ENCODE measurements at places on chromosomes 12 and 14.

GRCh38 chr12:76085520-76085868, 1.0 kb upstream of the NAP1L1 start:
- no peak for DNase-seq

GRCh38 chr14:23670481-23670880, 34.3 kb downstream of the DHRS2 start:
- DNase-seq = no peak

- no peak for DNase-seq
These were observed 186.6 kb upstream of the EEA1 start for GRCh38 chr12:93115646-93116045.

- DNase-seq = no peak
These were observed 616 bp upstream of the CCDC77 start for GRCh38 chr12:400828-401227.

DNA sequence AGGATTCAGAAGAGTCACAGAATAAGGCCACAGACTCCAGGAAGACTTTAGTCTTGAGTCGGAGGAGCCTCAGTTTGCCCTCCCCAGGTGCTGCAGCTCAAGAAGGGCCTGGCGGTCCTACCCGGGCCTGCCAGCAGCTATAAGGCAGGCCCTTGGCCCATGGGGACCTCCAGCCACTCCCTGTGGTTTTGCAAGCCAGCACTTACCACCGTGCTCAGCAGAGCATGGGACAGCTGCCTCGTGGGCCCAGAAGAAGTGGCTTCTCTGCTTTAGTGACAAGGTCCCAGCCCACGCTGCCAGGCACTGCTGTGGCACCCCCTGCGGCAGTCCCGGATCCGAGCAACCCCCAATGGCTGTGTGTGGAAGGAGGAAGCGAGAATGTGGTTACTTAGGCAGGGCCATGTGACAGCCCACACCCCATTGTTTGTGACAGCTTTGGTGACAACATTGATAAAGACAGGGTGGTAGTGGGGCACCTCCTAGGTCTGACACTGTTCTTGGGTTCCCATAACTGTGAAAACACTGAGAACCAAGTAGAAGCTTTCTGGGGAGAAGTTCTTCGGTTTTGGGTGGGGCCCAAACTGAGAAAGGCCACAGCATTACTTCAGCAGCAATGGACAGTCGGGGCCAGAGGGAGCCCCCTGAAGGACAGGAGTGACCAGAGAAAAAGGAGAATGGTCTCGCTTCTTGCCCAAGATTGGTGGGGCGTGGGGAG, at the start of gene SELPLG:
SELPLG (minus strand) TSS at position 361 of the 715 bp plus-strand sequence. CDS start 9,587 bp downstream, outside the sequence.
- peak; percentile 19 for DNase-seq

DNA sequence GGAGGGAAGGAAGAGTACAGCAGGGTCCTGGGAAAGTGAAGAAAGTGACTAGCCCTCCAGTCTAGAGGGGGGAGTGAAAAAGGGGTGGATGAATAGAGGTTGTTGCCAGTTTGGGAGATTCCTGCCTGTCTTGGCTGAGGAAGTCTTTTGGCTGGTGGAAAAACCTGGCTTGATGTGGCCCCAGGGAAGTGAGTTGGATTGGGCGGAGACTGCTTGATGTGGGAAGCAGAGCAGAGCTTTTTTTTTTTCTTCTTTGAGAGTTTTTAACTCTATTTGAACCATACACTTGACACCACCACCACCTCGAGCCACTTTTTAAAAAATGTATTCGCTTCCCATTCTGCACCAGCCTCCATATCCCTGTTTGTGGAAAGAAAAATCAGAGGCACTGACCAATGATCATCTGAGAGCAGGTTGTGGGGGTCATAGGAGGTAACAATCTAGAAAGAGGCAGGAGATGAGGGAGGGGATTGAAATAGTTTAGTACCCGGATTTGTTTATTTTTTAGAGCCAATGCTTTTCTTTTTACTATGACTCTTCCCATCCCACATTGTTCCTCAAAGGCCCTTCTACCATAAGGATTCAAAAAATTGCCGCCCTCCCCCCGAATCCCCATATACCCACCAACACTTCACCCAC, 690 bp upstream of the DTX3 start:
- peak; percentile 21 for DNase-seq

- no peak for DNase-seq
These were observed 126.6 kb upstream of the BCL2L14 start for GRCh38 chr12:11943919-11944700.

DNA sequence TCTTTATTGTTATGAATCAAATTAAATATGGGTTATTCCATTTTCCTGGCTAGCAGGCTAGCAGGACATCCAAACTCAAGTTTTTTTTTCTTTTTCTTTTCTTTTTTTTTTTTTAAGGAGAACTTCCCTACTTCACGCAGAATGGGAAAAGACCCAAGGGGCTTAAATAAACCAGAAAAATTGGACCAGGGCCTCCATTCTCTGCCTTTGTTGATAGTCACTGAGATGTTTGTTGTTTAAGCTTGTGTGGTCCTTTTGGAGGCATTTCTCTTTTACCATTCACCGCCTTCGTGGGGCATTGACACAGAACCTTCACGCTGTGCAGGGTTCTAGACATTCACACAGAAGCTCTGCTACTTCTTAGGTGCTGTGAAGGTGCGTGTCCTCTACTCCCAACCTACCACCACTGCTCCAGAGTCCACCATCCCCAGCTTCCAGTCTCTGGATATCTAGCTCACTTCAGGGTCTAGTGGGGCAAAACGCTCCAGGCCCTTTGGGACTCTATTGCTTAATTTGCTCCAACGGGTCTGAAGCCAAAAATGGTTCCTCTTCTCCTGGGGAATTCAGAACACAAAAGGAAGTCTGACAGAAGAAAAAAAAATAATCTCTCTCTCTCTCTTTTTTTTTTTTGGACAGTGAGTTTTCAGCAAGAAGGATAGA, 301.3 kb downstream of the AEBP2 start:
- no peak for DNase-seq

GRCh38 chr14:100536121-100536510, 51.1 kb downstream of the BEGAIN start:
- DNase-seq = no peak

GRCh38 chr14:21037156-21037555, 2.5 kb upstream of the RNASE13 start:
- DNase-seq = no peak

GRCh38 chr14:83779266-83779665, 1750.7 kb upstream of the FLRT2 start:
- no peak for DNase-seq

- no peak for DNase-seq
These were observed 114.4 kb downstream of the PRKCH start for GRCh38 chr14:61435563-61436337.

DNA sequence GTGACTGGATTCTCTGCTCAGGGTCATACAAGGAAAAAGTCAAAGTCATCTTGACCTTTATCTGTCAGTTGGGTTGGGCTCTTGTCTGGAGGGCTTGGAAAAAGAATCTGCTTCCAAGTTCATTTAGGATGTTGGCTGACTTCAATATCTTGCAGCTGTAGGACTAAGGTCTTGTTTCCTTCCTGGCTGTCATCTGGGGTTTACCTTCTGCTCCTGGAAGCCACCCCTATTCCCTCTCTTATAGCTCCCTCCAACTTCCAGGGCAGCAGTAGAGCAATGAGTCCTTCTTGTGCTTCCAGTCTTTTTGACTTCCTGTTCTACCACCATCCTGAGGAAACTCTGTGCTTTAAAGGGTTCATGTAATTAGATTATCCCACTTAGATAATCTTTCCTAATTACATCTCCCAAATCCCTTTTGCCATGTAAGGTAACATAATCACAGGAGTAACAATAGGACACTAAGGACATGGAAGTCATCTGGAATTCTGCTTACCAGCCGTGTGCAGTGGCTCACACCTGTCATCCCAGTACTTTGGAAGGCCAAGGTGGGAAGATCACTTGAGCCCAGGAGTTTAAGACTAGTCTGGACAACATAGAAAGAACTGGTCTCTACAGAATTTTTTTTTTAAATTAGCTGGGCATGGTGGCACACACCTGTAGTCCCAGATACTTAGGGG, 170.7 kb upstream of the KITLG start:
- DNase-seq = no peak

DNA sequence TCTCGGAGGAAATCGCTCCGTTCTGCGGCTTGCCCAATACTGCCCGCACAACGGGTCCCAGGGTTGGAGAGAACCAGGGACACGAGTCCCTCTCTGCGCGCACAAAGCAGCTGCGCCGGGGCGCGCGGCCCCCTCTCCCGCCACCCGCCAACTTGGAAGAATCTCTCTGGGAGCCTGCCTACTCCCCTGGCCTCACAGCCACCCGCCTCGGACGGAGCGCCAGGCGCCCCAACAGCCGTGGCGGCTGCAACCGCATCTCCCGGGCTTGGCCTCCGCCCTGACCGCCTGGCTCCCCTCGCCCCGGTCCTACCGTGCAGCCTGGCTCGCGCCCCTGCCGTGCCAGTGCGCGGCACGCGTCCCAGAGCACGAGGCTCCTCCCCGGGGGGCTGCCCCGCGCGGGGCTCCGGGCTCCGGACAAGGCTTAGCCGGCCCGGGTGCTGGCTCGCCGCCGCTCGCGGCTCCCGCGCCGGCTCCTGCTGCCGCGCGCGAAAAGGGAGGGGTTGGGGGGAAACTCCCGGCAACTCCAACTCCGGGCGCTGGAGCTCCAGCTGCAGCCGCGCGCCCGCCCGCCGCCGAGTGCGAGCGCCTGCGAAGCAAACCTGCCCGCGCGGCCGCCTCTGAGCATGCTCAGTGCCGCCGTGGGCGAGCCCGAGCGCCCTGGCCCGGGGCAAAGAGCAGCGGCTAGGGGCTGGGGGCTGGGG, at the start of gene STXBP6:
STXBP6 (minus strand) TSS at position 580 of the 701 bp plus-strand sequence. CDS start 75,329 bp downstream, outside the sequence.
- peak; percentile 88 for DNase-seq

- DNase-seq = no peak
These were observed 70.5 kb downstream of the NUAK1 start for GRCh38 chr12:106068296-106068695.

GRCh38 chr12:132422040-132422380, 67.9 kb upstream of the FBRSL1 start:
- DNase-seq = no peak

GRCh38 chr12:92493816-92494215, 209.0 kb upstream of the PLEKHG7 start:
- no peak for DNase-seq

DNA sequence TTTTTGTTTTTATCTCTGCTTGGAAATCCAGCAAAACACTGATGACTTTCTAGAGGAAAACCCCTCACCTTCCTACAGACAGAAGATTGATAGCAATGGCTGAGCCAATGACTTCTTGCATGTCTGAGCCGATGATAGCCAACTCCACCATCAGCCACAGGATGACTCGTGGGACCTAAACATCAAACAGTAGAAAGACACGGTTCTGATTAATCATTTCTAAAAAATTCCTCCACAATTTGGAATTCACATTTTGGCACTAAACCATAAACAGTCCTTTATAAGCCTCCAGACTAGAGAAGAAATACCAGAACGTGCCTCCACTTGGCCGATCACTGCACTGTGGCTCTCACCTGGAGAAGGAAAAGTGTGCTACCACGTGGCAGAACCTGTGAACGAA, 25.9 kb downstream of the SLC11A2 start:
- no peak for DNase-seq

DNA sequence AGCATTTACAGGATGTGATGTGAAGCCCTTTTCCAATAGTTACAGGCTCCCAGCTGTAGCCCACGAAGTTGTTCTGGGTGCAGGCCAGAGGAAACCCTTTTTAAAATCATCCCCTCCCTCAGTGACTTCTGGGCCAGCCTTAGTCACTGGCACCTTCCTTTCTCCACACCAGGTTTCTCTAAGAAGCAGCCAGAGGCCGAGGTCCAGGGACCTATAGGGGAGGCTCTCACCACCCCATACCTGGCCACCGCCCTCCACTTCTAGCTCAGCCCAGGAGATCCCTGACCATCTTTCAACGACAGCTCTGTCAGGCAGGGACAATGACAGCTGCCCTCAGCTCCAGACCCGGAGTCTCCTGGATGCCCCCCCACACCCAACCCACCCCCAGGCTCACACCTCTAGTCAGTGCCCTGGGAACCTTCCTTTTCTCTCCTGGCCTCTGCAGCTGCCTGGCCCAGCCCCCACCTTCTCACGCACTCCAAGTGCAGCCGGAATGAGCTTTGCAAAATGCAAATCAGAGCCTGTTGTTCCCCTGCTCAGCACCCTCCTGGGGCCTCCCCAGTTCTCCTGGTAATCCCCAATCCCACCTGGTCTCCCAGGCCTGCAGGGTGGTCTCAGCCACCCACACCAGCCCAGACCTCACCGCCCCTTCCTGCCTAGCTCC, 46.7 kb downstream of the TESC start:
- DNase-seq = no peak

DNA sequence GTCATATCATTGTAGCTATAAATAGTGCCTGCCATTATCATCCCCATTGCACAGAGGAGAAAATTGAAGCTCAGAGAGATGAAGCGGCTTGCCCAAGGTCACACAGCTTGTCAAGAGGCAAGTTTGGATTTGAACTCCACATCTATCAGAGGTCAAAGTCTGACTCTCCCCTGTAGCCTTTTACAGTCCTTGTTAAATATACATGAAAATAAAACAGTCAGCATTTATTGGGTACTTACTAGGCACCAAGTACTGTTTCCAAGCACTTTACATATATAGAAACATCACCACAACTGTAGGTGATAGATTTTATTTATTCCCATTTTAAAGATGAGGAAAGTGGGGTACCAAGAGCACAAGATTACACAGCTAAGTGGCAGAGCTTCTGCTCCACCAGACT, 67.2 kb downstream of the WSCD2 start:
- no peak for DNase-seq

GRCh38 chr12:89140602-89141238, 211.6 kb downstream of the DUSP6 start:
- no peak for DNase-seq

GRCh38 chr12:47391566-47391965, 311.8 kb upstream of the AMIGO2 start:
- DNase-seq = no peak

- DNase-seq = no peak
These were observed 26.0 kb downstream of the MYBPC1 start for GRCh38 chr12:101620762-101621133.

DNA sequence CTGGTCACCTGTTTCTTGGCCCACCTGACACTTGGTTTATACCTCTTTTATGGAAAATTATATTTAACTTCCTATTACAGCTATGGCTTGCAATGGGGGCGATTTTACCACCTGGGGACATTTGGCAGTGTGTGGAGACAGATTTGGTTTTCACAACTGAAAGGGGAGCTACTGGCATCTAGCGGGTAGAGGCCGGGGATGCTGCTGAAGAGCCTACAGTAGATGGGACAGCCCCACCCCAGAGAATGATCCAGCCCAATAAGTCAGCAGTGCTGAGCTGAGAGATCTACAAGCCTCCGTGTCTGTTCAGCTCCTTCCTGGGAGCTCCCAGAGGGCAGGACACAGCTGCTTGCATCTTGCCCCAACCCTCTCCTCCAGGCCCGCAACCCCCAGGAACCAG, 302.8 kb downstream of the CACNA1C start:
- DNase-seq = no peak
